ENCODE measurements at places on chromosomes 6 and 20.
A peak's percentile ranks its signal among the peaks of the same experiment; 100 is the strongest.

GRCh38 chr6:11653028-11653583 is 115.6 kb downstream of the TMEM170B start:
- DNase-seq = no peak

DNA sequence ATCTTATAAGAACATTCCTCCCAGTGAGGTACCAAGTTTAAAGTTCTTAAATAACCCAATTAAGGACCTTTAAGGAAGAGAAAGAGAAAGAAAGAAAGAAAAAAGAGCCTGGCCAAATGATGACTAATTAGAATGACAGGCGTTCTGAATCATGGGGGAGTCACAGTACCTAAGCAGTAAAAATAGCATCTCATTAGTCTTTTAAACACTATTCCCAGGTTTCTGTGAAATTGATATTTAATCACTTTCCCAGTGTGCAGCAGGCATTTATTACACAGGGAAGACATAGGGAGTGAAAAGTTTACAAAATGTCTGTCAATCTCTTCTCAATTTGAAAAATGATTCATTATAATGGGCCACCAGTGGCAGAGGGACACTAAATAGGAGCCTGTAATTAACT is 251.4 kb upstream of the MANEA start:
- DNase-seq = no peak

DNA sequence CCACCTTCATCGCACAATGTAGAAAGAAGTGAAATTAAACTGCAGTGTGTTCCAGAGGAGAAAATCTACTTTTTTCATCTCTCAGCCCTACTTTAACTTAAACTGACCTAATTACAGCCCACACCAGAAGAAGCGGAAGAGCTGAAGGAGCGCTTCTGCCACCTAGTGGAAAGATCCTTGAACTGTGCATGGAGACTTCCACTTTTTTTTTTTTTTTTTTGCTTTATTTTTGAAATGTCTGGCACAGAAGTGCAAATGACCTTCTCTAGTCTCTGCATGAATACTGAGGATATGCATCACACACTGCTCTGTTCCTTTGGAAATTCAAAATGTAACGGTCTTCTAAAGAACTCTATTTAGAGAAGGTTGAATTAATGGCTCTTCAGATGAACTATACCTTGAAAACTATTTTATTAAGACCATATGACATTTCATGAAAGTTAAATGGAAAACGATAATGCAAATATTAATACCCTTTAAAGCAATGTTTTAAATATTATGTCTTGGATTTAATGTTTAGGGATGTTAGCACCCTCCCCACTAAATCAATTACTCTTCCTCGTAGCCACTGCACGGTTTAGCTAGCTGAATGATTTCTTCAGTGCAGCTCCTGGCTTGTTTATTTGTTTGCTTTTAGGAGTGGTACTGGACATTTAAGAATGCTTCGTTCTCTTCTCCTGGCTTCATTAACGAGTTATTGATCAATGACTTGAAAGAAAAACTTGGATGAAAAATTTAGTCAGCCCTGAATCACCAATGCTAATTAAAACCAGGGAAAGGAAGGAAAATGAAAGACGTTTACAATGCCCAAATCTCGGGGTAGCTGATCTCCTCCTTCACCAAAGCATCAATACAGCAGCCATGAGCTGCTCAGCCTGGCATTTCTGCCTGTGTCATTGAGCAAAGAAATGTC is 569.6 kb upstream of the GJE1 start:
- DNase-seq = peak; percentile 72

DNA sequence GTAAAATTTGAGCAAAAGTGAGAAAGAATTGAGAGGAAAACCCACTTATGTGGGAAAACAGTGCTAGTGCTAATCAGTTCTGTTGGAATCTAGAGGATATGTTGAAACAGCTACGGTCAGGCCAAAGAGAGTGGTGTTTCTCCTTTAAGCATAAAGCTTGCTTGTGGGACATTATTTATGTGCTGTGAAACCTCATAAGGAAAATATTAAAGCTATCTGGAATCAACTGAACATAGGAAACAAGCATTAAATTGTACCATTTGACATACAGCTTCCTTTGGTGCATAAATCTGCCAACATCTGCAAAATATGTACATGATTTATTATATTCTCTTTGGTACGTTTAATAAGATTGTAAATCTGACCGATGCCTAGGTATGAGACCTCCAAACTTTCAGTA is 182.5 kb upstream of the PDE10A start:
- DNase-seq = no peak

- no peak for DNase-seq
Observed at GRCh38 chr20:58267389-58268215, 39.1 kb upstream of the ANKRD60 start.

GRCh38 chr20:37954626-37955025 is 51.7 kb downstream of the VSTM2L start:
- no peak for DNase-seq

DNA sequence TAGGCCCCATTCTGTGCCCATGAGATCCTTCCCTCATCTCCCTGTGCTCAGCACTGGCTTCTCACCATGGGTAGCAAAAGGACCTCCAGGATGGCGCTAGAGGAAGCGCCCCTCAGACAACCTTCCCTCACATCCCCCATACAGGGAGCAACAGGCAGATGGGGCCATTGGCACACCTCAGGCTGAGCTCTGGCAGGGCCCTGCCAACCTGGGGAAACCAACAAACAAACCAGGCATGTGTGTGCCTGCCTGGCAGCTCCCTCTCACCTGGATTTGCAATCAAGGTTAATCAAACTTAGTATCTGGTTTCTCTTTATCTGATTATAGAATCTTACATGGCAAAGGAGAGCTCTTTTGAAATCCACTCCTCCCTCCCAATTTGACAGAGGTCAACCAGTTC is 134.9 kb downstream of the SLC23A2 start:
- DNase-seq = no peak

GRCh38 chr6:94623586-94623985 is 953.7 kb upstream of the MANEA start:
- no peak for DNase-seq

DNA sequence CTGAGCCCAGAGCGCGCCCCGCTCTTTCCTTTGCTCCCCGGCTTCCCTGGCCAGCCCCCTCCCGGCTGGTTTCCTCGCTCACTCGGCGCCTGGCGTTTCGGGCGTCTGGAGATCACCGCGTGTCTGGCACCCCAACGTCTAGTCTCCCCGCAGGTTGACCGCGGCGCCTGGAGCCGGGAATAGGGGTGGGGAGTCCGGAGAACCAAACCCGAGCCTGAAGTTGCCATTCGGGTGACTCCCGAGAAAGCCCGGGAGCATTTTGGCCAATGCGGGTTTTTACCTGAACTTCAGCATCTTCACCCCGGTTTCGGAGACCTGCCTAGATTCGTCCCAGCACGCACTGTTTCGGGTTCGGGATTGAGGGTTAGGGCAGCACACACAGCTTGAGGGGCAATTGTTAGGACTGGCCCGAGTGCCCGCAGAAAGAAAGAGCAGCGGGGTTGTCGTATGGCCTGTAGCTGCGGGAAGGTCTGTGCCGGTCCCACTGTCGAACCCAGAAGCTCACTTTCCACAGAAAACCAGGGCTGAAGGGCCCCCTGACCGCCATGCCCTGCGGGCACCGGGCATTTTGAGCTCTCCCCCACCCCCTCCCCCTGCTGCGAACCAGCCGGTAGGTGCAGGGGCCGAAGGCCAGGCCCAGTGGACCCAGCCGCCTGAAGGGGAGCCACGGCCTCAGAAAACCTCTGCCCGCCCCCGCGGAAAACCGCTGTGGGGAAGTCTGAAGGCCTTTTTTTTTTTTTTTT is 2.1 kb downstream of the FOXP4 start:
- DNase-seq = no peak

- DNase-seq = no peak
Observed at GRCh38 chr20:33730946-33731692, 677 bp upstream of the ZNF341 start.

DNA sequence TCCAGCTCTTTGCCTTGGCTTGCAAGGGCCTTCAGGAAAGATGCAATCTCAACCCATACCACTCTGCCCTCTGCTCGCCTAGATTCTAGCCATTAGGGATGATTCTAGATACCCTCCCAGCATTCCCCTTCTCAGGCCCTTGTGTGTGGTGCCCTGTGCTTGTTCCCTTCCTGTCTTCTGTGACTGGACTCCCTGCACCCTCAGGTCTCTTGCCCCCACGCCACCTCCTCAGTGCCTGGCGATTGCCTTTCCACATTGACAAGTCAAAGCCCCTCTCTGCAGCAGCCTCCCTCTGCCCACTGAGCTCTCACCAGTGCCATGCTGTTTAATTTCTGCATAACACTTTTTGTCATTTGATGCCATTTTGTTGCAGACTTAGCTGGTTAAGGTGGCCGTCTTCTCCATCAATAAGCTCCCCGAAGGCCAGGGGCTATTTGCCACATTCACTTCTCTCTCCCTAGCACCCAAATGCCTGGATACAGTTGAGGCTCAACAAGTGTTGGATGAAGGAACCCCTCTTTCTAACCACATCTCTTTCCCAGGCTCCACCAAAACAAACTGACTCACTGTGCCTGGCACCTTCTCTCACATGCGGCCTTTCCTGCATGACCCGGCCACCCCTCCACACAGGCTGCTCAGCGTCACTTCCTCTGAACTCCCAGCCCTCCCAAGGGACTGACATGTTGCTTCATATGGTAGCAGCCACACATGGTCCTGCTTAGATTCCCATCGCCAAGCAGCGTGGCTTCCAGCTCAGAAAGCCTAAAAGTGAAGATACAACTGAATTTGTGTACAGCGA is 4.6 kb upstream of the TXNDC5 start:
- no peak for DNase-seq

DNA sequence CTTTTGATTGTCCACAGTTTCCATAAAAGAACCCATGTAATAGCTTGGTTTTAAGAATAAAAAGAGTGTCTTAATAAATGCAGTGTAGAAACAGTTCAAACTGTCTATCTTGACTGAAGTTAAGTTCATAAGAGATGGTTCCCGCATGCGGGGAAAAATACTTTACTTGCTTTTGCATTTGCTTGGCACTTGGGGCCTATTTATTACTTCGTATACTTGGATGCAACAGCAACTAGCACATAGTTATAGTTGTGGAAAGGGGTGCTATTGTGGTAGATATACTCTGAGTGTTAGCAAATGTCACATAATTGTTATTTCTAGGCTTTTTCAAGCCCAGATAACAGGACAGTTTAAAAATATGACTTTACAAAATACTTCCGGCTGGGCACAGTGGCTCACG is 97.7 kb upstream of the HMGCLL1 start:
- no peak for DNase-seq

DNA sequence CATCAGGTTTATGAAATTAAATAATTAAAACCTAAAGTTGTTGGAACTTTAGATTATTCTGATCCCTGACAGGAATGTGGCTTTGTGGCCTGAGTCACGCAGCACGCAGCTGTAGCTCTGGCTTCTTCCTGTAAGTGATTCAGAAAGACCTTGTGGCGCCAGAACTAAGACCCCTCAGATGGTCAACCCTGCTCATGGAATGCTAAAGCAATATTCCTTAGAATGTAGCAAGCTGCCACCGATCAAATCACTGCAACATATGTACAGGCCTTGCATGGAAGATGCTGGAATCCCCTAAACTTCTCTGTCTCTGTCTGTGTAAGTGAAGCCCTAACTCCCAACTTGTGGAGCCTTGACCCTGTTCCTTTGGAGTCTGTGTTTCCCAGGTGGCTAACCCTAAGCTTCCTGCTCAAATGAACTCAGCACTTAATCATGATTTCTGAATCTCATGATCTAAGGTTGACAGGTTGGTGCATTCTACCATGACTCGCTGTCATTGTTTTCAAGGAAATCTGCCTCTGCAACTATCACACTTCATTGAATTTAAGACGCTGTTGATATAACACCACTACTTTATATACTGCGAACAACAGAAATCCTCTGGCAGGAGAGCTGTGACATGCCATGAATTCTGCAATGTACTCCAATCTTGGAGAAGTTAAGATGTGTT is 111.2 kb upstream of the CST7 start:
- no peak for DNase-seq

DNA sequence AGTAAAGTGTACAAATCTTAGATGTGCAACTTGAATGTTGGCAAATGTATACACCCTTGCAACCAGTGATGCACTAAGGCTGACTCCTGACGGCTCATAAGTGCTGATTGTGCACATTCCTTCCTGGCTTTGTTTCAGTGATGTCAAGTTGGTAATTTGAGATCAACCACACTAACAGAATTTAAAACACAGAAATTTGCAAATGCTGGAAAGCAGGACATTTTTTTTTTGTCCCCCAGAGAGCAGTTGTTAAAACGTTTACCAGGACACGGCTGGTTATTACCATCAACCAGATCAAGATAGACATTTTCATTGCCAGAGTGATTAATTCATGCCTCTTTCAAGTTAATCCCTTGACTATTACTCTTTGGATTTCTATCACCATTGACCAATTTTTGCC is 735.6 kb downstream of the RFPL4B start:
- DNase-seq = no peak
